ENCODE measurements at places on chromosomes 13 and 19.

DNA sequence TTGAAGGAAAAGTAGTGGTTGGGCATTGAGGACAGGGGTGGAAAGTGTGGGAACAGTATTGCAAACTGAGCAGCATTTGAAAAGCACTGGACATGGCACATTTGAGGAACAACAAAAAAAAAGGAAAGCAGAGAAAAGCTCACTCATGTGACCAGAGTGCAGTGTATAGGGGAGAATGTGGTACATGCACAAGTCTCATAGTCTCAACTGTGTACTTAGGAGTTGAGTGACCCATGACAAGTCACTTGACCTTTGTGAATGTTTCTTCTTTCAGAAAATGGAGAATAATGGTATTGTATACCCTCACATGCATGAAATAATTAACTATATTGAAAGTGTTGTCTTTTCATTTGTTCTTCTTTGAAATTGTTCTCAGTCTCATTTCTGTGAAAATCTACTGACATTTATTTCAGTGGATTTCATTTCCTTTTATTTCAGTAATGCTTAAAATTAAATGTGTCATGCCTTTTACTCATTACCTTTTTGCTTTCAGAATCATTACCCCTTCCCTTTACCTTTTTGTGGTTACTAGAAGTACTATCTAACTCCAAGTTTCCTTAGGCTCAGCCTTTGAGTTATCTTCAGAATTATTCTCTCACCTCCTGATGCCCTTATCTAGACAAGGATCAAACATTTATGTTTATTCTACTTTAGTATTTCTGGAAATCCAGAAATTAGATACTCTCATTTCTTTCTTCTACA, 79.1 kb upstream of the MLNR start:
- no peak for DNase-seq

- no peak for DNase-seq
Measured at GRCh38 chr19:45906221-45906620, 3.8 kb upstream of the MYPOP start.

GRCh38 chr13:25980255-25980654, 71.6 kb downstream of the SHISA2 start:
- DNase-seq: peak; percentile 54

DNA sequence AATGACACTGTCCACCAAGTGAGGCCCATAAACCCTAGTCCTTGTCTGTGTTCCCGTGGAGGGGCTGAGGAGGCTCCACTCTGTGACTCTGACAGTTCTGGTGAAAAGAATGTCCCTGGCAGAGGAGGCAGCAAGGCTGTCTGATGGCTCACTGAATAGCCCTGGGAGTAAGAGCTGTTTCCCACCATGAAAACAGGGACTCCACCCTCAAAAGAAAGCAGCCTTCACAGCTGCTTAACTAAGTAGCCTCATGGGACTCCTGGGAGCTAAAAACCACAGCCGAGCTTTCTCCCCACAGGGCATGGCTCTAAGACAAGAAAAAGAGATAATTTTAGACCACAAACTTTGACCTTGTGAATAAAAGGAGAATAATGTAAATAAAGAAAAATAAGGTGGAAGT, 135.1 kb upstream of the FRY start:
- DNase-seq: no peak

DNA sequence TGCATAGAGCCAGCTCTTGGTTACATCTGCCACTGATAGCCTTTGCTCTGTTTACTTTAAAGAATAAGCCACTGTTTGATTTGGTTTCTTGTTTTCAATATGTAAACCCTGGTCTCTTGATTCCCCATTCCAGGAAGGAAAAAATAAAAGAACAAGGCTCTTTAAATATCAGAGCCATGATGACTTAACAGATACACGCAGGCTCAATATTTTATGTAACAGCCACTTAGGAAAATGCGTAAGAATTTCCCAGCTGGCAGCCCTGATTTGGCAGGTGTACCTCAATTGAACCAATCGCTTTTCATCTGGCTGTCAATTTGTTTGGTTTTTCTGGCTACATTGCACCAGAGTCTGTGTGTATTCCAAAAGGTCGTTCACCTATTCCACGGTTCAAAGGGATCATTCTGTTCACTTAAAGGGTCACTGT, 65.6 kb downstream of the IRS2 start:
- DNase-seq: no peak

GRCh38 chr13:28611654-28612131, 47.2 kb upstream of the POMP start:
- DNase-seq: peak; percentile 23

DNA sequence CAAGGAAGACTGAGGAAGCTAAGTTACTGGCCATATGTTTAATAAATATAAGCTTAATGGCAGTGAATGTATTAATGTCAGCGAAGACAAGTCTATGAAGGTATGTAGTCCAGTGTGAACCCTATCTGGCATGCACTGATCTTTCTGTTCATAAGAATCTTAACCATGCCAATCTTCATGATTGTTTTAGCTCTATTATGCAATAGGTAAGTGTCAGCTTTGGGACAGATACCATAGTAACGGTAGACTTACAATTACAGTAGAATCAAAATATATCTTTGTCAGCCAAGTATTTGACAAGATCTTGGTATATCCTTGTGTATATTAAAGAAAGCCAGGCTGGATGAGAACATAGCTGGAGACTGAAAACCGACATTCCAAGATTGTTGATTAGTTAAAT, 428.5 kb downstream of the SPRY2 start:
- no peak for DNase-seq

DNA sequence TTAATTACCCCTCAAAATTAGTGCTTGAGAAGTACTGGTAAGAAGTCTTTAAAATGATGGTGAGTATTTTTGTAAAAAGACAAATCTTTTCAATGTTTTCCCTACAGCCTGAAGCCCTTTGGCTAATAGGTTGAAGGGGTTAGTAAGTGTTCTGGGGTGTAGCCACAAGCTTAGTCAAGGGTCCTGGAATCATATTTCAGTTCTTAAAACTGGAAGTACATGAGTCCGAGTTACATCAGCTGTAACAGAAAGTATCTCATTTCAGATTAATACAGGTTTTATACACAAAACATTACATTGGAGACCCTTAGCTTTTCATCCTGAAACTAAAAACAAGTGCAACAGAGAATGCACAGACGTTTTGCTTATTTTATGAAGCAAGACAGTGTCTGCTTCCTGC, 52.7 kb upstream of the TEX29 start:
- DNase-seq: no peak

- no peak for DNase-seq
Measured at GRCh38 chr13:41568143-41568971, 111.0 kb downstream of the RGCC start.

DNA sequence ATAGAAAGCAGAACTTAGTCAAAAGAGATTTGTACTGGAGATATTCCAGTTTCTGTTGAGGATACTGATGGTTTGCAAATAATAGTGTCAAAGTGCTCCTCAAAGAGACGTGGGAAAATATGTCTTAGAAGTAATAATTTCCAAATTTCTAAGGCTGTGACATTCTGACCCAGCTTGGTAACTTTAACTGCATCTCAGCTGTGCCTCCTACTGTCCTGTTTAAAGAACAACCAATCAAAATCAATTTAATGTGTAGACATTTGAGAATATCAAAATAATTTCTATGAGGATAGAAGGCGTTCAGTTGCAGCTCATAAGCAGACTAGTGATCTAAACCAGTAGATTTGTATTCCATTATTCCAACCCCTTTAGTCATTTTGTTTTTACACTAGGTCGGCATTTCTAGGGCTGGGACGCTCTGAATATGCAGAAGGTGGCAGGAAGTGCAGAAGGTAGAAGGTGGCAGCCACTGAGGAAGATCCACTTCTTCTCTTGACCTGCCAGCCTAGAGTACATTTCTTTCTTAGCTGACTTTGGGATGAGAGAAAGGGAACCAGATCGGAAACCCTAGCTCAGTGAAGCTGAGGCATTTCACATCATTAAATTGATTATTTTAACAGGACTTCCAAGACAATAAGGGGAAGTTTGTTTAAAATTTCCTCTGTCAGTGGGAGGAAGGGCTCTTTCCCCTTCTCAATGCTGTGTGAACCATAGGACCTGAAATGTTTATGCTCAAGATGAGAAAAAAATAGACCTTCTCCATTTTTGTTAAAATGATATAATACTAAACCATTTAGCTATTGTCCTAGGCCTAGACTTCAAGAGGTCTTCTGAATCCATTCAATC, 67.5 kb downstream of the COL4A1 start:
- peak; percentile 82 for DNase-seq

DNA sequence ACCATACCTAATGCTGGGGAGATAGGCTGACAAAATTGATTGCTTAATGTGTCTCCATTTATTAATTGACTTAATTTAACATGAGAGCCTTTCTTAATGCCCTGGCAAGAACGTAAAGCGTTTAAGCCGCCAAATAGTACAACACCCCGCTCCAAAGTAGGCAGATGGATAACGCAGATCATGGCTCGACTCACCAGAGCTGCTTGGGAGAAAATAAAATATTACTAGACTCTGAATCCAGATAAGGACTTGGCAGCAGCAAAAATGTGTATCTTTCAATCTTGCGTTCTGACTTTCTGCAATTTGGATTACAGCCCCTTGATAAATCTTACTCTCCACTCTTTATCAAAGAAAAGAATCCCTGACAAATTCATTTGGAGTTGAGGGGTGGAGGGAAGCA, 403 bp upstream of the SIAH3 start:
- DNase-seq: no peak

DNA sequence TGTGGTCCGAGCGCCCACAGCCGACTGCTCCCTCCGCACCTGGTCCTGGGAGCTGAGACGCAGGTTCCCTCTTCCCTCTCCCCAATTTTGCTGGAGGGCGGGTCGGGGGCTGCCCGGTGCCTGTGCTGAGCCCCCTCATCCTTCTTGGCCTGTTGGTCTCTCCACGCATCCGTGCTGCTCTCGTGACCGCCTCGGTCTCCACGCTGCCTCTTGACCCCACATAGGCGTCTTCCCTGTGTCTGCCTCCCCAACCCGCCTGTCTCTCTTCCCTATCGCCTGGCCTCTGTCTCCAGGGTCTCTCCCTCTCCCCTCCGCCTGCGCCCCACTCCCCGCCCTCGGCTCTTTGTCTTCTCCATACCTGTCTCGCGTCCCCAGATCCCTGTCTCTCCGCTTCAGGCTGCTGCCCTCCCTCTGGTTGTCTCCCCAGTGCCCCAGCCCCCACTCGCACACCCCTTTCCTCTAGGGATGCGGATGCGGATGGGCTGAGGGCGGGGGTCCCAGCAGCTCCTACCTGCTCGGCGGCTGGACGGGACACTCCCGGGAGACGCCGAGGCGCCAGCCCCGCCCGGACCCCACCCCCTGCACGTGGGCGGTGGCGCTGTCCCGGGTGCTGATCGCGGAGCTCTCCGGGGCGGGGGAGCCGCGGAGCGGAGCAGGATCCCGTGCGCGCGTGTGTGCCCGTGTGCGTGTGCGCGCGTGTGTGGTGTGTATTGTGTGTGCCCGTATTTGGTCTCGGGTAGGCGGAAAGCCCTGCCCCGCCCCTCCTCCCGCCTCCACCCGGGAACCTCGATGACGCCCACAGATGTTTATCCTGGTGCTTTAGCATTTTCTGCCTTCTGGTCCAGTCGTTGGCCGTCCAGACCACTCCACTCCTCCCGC, at the start of gene SYT5:
Gene SYT5, minus strand, starts transcription at position 684 of the 879 bp plus-strand sequence. CDS start 1,248 bp downstream, outside the sequence.
- DNase-seq: no peak

DNA sequence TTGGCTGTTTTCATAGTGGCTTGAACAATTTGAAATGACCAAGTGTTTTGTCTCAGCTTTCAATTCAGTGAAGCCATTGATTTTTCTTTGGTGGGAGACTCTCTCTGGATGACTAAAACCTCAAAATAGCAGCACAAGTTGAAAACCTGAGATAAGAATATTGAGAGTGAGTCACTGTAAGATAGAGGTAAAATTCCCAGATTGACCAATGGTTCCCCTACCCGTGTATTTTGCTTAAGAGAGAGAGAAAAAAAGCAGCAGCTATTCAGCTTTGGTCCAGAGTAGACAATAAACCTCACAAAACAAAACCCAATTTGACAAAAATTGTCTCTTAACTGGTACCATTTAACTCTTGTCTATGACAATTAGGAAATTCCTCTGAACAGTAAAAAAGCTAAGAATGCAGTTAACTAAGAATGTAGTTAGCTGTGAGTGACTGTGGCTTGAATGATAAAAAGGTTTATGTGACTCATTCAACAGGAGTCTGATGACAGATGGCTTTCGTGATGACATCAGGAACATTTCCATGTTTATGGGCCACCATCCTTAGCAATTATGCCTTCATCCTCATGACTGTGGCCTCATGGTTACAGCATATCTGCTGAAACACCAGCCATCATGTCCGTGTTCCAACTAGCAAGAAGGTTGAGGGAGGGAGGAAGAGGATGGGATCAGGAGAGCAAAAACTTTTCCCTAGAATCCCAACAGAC, 356.9 kb downstream of the NDFIP2 start:
- DNase-seq: no peak

DNA sequence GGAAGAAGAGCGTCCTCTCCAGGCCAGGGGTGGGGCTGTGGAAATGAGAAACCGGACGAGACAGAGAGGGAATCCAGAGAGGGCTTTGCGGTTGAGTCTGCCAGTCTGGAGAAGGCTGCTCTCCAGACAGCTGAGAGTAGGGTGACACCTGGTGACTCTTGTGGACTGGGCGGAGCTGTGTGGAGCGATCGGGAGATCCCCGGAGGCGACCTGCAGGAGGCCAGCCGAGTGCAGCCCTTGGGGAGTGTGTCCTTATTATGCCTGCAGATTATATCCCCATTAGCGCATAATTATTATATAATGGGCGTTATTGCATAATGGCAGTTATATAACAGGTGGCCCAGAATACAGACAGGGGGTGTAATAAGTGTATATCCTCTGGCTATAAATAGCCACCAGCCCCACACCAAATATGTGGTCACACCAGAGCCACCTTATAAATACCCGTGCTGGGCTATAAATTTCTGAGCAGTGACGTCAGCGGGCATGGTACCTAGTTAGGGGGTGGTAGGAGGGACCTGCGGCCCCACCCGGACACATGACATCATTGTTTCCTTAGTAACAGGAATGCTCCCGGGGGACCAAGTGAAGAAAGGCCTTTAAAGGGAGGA, 41.2 kb downstream of the NFIX start:
- no peak for DNase-seq

DNA sequence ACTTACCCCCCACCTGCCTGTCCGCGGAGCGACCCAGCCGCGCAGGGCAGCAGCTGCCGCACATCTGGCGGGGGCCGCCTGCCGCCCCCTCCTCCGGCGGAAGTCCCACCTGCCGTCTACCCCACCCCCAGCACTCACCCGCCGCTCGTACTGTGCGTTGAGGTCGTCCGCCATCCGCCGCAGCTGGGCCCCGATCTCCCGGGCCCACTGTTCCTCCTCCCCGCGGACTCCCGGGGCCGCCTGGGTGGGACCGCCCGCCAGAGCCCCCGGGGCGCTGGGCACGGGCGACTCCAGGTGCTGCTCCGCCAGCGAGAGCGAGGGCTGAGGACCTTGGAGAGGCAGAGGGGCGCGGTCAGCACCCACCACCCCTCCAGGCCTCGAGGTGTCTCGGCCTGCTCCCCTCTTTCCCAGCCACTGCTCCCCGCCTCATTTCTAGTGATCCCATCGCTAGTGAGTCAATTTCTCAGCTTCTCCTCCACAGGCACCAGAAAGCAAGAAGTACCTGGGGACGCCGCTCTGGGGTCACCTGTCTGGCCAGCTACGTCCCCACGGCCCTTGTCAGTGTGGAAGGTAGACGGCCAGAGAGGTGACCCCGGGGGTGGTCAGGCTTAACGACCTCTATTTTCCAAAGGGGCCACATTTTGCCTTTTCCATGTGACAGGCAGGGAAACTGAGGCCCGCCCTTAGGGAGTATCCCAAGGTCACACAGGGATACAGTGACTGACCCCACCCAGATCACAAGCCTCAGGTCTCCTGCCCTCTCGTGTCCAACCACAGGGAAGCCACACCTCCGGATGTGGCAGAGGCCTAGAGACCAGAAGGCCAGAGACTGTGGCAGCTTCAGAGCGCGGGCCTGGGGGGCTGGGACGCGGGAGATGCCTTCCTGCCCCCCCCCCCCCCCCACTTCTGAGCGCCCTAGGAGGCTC, 4.3 kb downstream of the BBC3 start:
- peak; percentile 54 for DNase-seq

GRCh38 chr13:33879118-33879517, 61.2 kb downstream of the RFC3 start:
- peak; percentile 85 for DNase-seq
